ENCODE measurements at places on chromosomes 4 and X.

GRCh38 chr4:67366311-67366861 is 178.9 kb downstream of the CENPC start:
- no peak for DNase-seq

- DNase-seq: no peak
These were observed 235.2 kb upstream of the FAT1 start for GRCh38 chr4:186958726-186959350.

DNA sequence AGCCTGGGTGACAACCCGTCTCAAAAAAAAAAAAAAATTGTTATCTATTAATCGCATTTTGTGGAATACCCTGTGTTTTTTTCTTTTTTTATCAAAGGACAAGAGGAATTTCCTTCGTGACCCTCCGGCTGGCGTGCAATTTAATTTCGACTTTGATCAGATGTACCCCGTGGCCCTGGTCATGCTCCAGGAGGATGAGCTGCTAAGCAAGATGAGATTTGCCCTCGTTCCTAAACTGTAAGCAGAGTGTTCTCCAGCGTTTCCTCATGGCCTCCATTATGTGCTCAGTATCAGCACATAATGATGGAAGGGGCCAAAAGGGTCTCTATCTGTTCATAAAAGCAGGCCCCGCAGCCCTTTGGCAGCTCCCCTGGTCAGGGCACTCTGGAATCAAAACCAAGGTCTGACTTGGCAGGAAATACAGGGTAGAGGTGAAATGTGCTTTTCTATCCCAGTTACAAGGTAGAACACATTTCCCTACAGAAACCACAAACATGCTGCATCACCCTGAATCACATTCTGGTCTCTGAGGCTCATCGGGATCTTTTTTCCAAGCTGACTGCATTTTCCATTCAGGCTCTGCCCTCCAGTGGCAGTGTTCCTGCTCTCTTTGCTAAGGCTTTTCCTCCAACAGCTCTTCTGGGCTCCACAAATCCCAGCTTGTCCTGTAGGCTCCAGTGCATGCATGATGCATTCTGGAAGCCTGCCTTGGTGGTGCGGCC is 24.4 kb downstream of the SYAP1 start:
- DNase-seq: no peak

DNA sequence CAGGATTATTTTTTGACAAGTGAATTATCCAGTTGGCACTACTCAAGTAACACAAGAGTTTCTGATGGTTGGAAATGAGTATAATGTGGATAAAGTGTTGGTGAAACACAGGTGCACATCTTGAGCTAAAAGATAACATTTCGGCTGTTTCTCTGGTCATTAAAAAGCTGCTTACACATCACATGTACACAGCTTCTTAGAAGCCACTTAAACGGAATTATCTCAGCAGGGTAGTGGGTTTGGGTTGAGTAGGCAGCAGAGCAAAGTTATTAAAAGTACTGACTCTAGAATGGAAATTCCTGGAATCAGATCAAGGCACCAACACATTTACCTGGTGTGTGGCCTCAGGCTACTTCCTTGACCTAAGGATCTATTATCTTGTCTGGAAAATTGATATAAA is 55.4 kb upstream of the RASSF6 start:
- DNase-seq: no peak

DNA sequence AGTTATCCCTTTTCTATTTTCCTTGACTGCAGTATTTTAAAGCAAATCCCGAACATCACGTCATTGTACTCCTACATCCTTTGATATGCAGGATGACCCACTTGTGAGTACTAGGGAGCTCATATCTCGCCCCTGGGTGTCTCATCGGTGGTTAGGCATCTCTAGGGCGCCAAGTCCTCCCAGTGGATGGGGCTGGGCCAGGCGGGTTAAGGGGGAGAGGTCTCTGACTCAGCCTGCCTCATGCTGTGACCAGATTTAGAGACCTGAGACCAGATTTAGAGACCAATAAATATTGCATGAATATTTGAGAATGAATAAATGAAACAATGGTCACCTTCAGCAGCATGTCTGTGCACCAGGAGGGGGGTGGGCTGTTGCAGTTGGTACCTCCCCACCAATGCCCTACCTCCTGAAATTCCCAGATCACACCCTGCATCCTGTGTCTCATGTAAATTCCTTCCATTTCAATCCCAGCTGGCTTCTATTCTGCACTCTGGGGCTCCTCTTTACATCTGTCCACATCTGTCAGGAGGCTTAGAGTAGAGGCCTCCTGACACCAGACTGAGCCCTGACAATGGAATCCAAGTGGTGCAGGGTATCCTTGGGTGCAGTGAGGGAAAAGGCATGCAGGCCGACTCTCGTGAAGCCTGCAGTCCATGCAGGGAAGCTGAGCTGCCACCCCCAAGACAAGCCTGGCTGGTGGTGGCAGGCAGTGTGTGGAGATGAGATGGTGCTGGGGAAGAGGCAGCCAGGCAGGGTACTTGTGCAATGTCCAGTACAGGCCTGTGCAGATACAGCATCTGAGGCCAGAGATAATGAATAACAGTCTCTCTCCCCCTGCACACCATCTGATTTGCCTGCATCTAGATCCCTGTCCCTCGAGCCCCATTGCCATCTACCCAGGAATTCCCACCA is 5.2 kb downstream of the APLN start:
- DNase-seq: no peak

DNA sequence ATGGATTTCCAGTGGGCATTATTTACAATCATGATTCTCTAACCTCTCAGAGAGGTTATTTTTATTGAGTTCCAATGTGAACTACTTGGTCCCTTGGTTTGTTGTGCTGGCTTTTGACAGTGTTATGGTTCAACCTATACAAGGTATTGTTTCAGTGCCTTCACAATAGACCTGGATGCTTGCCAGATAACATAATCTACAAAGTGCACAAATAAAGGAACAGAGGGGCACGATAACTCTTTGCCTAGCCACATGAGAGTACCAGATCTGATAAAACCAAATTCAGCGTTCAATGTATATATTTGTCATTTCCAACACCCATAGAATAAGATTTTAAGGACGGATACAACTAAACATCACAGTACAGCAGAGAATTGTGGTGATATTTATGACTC is 120.8 kb downstream of the RASL11B start:
- no peak for DNase-seq

DNA sequence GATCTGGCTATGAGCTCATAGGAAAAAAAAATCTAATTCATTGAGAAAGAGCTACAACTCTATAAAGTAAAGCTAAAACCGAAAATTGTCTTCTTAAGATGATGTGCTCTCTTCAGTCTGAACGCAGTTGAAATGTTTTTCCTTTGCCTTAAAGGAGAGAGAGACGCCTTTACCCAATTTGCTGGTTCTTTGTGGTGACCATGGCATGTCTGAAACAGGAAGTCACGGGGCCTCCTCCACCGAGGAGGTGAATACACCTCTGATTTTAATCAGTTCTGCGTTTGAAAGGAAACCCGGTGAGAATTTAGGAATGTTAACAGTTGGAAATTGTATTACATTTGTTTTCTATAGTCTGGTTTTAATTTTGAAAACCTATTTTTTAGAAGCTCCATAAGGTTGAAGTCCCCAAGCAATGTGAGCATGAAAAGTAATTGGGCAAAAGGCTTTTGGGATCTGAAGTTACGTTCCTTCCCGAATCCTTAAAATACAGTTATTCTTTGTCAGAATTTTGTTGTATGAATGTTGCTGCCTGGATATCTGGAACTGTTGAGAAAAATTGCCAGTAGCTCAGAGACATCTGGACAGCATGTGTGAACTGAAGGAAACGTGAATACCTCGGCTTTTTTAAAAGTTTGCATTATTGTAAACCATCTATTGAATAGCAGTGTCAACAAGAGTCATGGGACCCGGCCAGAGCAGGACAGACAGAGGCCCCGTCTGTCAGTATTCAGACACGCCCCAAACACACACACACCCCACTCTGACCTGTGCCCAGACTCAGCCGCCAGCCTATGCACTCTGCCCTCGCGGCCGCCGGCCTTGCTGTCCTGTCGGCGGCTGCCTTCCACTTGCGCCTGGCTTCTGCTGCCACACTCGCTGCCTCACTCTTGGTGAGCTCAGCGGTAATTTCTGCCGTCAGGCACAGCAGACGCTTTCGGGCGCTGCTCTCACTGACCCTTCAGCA is 9.9 kb downstream of the PIGG start:
- DNase-seq: no peak

GRCh38 chrX:95996294-95996693 is 688.3 kb upstream of the DIAPH2 start:
- DNase-seq: no peak

GRCh38 chrX:79728421-79728820 is 286.1 kb upstream of the TBX22 start:
- no peak for DNase-seq

- no peak for DNase-seq
These were observed 247.9 kb downstream of the PPP1R2C start for GRCh38 chrX:42530027-42530426.

- no peak for DNase-seq
These were observed 265.0 kb upstream of the SLITRK2 start for GRCh38 chrX:145552643-145553042.

GRCh38 chrX:10557166-10557565 is 63.2 kb downstream of the MID1 start:
- no peak for DNase-seq

DNA sequence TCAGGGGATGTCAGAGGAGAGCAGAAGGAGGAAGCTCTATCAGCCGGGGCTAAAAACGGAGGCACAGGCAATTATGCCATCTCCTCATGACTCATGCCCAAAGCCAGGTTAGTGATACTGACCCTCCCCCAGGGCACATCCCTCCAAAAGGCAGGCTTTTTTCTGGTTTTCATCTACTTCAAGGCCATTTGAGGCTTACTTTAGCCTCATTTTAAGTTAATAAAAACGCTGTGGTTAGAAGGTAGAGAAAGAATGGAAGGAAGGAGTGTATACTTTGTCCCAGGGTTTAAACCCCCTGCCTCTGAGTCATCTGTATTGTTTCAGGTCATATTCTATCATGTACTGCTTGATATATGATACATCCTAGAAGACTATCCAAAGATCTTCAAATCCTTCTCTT is 89.7 kb upstream of the NDP start:
- DNase-seq: no peak

GRCh38 chrX:113222305-113222704 is 381.7 kb upstream of the AMOT start:
- no peak for DNase-seq

- DNase-seq: no peak
These were observed 1091.0 kb downstream of the C4orf33 start for GRCh38 chr4:130186931-130187330.

DNA sequence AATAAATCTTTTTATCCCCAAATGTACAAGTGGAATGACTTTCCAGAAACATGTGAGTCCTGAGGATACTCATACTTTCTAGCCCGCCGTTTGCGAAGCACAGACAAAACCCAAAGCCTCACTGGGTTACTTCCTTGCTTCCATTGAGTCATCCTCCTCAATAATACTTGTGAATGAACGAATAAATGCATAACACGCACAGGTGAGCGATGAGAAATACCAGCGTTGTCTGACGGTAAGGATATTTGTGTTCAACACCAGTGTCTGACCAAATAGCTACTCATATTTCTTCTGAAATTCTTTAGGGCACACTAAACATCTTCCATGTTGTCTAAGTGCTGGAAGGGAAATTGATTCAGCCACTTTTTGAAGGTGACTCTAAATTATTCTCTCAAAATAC is 36.0 kb downstream of the CCNG2 start:
- no peak for DNase-seq

GRCh38 chr4:23855912-23856605 is 33.8 kb downstream of the PPARGC1A start:
- DNase-seq: no peak

DNA sequence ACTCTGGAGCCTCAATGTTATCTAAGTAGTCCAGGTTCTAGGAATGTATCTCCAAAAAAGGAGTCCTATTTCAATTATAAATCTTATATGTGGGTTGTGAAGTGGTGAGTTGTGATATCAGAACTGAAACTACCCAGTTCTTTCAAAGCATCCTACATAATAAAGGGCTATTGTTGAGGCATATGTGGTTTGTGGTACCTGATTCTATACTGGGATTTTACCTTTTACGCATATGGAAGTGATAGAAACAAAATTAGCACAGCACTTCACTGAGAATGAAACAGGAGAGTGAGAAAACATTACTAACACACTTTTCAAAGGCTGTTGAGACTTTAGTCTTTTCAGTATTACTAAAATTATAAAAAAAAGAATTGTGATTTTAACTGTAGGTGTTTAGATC is 417.7 kb upstream of the GALNT7 start:
- no peak for DNase-seq

GRCh38 chrX:12894074-12895030 is 12.1 kb upstream of the TLR8 start:
- peak; percentile 47 for DNase-seq

DNA sequence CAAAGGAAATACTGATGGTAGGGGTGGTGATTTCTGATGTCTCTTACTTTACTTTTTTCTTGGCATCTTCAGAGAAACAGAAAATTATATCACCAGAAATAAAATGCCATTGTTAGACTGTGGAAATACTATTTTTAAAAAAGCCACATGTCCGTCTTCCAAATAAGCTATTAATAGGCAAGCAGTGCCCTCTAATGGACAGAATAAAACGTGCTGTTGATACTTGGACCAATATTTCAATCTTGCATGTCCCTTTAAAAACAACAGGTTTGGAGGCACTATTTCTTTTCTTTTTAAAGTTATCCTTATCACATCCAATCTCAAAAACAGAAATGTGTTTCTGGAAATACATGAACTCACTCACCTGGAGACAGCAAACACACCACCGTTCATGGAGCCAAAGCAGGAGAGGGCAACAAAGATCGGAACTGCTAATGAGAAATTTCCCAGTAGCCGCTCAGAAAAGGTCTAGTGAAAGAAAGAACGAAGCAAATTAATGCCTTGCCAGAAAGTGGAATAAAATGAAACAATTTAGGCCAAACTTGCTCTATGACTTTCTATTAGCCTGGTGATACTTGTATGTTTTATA is 59.2 kb downstream of the SLC7A11 start:
- DNase-seq: no peak

- no peak for DNase-seq
These were observed 8.8 kb downstream of the RGS12 start for GRCh38 chr4:3301450-3302172.

GRCh38 chr4:80049813-80050534 is 23.1 kb downstream of the ANTXR2 start:
- DNase-seq: no peak

DNA sequence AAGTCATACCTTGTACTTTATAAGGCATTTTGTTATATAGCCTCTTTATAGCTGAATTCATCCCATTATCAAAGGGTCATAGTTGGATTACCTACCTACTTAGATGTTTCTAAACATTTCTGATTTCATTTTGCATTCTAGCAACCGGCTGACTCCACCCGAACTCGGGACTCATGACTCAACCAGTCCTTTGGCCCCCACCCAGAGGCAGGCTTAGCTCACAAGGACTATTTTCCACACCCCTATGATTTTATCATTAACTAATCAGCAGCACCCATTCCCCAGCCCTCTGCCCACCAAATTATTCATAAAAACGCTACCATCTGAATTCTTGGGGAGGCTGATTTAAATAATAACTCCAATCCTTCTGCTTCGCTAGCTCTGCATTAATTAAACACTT is 79.9 kb upstream of the EGFL6 start:
- DNase-seq: no peak

- no peak for DNase-seq
These were observed 7.7 kb upstream of the RAP1GDS1 start for GRCh38 chr4:98253499-98253898.

- DNase-seq: no peak
These were observed 63.7 kb downstream of the ANK2 start for GRCh38 chr4:113113151-113113550.
